ENCODE measurements at places on chromosomes 1 and 21.

DNA sequence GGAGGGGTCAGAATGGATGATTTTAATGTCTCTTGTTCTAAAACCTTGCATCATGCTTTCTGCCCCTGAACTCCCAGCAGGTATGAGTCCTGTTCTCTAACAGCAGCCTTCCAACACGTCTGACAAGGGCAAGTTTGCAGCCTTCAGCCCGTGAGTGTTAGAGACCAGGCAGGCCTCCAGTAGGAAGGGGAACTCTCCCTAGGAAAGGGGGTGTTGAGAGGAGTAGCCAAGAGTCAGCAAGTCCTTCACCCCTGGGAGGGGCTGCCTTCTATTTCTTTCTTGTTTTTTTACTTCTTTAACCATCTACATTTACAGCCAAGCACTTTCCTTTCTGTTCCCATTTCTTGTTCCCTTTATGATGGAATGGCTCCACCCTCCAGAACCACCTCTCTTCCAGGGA is 14.2 kb downstream of the BATF3 start:
- no peak for DNase-seq

DNA sequence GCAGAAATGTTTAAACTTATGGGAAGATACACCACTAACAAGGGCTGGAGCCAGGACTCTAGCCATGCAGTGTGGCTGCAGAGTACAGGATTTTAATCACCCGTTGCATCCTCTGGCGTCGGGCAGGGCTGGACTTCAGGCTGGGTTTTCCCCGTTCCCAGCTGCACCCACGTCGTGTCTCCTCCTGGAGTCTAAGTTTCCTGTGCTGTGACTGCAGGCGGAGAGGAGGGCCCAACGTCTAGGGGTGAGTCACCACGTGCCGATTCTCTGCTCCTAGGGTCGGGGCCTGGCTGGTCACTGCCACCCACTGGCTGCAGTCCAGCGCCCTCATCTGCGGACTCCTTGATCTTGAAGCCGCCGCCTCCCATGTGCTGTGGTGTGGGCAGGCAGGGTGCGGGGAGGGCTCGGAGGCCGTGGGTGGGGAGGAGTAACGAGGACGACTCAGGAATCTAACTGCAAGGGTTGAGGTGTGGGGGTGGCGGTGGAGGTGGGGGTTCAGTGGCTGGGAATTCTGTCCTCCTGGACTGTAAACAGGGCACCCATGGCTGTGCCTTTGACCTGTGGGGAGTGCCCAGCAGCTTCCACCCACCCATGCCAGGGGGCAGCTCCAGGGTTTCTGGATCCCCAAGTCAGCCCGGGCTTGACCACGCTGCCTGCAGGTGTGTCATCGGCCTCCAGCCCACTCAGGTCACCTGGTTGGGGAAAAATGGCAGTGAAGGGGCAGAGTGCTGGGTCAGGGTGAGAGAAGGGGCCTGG is 77.8 kb downstream of the ALPL start:
- no peak for DNase-seq

- no peak for DNase-seq
These were observed 81.1 kb downstream of the NR5A2 start for GRCh38 chr1:200108659-200109058.

GRCh38 chr1:27505420-27505680 is 15.4 kb upstream of the WASF2 start:
- no peak for DNase-seq

DNA sequence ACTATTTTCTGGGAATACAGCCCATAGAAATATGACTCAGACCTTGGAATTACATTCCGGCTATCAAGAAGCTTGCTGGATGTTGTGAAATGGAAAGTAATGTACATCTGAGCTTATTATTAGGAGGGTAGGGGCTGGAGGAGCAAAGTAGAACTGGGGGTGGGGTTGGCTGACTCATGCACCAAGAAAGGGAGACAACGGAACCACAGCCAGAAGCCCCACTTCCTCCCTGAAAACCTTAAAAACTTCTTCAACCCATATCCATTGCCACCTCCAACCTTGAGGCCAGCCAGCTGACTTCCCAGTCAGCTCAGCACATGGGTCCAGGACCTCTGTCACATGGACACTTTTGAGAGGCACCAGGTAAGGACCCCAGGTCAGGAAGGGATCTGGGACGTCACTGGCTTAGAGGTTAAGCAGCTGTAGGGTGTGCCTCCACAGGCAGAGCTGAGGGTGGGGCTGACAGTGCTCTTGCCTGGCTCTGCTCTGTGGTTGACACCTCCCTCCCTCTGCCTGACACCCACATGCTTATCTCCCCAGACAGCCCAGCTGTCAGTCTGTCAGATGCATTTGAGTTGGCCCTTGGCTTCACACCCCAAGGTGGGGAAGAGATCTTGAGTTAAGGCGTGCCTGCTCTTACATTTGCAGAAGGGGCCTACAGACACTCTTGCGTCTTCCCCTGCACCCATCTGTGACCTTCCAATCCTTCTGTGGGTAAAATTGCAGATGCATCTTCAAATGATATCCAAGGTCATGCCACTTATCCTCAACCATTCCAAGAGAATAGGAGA is 5.7 kb upstream of the ZNF683 start:
- DNase-seq = peak; percentile 82

DNA sequence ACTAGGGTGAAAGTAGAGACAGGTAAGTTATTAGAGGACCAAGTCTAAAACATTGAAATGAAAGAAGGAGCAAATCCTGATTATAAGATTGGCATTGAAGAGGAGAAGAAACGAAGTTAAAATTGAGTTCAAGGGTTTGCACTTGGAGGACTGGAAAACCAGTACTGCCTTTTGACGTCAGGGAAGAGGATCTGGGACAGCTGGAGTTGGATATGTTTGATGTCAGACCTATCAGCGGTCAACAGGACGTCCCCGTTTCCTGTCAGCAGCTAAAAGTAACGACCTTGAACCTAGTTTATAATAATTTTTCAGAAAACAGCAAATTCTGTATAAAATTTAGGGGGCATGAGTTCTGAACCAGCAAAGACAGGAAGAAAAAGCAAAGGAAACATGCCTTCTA is 1.2 kb upstream of the NID1 start:
- DNase-seq = no peak

DNA sequence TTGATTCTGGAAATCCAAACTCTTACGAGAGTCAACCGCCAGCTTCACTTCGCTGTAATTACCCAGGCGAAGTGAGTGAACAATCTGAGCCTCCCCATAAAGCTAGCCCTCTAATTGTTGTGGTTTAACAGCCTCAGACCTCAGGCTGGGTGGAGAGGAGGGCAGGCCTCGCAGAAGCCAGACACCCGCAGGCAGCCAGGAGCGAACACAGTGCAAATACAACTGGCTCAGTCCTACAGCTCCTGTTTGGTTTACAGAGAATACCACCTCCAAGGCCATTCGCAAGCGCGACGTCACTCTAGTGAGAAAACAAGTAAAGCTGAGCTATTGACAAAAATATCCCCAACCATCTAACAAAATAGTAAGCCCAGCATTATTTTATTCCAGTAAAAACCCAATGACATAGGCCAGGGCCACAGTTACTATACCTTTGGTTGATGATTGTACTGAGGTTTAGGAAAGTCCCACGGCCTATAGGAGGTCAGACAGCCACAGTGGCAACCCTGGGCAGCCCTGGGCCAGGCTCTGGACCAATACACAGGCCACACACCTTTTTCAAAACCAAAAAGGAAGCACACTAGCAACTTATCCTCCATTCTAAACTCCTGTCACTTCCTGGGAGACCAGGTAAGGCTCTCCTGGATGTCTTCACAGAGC is 163.3 kb downstream of the ETS2 start:
- no peak for DNase-seq

GRCh38 chr21:31470896-31471694 is 127.0 kb upstream of the TIAM1 start:
- DNase-seq = no peak
